ENCODE measurements at places on chromosomes 12 and 14.

- DNase-seq, result no peak
Observed at GRCh38 chr12:51836041-51836826, 12.3 kb downstream of the FIGNL2 start.

- DNase-seq, result no peak
Observed at GRCh38 chr14:99552572-99553216, 51.3 kb downstream of the CCDC85C start.

GRCh38 chr12:77938301-77938700 lies 107.6 kb downstream of the NAV3 start:
- no peak for DNase-seq

- peak; percentile 21 for DNase-seq
Observed at GRCh38 chr12:115075552-115076170, 391.7 kb upstream of the TBX3 start.

- DNase-seq, result no peak
Observed at GRCh38 chr14:34684578-34684977, 29.8 kb downstream of the CFL2 start.

DNA sequence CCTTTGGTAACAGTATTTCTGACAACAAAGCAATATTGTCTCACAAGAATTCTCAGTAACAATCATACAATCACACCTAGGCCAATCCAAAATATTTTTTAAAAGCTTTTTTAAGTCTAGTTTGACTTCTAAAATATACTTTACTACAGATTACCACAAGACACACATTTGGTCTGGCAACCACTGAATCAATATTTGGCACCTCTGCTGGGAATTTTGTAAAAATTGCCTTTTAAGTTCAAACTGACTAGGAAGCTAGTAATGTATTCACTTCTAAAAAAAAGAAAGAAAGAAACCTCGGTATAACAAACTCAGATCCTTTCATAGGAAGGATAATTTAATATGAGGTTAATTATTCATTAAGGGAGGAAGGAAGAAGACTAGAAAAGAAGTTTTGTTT lies 18.2 kb upstream of the ETV6 start:
- DNase-seq, result no peak

DNA sequence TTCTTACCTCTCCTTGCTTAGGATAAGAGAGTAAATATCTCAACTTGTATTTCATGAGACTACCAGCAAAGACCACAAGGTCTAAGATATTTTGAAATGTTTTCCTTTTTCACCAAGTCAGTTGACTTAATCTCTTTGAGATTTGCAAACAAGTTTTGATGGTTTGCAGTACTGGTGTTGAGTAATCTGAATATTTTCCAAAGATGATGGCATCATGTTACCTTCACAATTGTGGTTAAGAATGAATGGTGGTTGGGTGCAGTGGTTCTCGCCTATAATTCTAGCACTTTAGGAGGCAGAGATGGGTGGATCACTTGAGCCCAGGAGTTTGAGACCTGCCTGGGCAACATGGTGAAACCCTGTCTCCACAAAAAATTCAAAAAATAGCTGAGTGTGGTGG lies 225.7 kb downstream of the TMTC2 start:
- DNase-seq, result no peak

DNA sequence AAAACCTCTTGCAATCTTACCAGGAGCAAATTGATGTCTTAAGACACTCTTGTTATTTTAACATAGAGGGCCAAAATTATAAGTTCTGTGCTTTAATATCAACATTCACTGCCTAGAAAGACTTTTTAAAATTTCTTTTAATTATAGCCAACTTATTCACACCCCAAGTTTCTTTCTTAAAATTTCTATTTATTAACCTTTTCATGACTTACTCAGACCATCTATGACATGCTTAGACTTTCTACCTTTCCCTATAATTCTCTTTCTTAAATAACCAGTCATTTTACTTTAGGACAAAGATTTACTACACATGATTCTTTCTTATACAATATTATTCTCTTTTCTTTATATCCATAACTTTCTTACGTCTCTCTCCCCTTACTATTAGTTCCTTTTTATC lies 220.4 kb downstream of the NUBPL start:
- DNase-seq, result peak; percentile 30

GRCh38 chr14:68707482-68707881 lies 85.4 kb downstream of the ZFP36L1 start:
- no peak for DNase-seq

- DNase-seq, result no peak
Observed at GRCh38 chr12:1879633-1880032, 38.8 kb downstream of the CACNA2D4 start.

DNA sequence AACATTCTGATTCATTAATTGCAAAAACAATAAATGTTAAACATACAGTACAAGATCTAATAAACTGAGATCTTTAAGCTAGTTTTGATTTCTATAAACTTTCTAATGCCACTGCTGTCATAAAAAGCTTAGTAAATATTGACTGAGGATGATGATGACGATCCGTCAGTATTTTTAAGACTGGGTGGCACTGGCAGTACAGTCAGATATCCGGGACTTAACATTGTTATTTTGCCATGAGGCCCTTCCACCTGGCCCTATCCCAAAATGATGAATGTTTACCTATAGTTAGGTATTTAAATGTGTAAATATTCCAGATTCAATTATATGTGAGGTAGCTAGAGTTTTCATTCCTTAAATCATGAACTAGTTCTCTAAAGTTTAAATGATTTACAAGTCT lies 158.5 kb downstream of the FOXA1 start:
- no peak for DNase-seq

DNA sequence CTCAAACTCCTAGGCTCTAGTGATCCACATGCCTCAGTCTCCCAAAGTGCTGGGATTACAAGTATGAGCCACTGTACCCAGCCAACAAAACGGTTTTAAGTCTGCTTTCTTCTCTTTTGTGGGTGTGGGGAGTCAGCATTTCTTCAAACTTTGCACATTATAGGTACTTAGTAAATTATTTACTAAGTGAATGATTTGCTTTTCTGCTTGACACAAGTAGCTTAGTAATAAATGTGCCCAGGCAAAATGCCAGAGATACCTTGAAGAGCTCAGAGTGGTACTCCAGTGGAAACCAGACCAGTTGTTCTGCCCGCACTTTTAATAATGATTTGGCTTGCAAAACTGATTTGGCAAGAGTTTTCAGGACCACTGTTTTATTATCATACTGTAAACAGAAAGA lies 15.0 kb downstream of the DEPDC4 start:
- no peak for DNase-seq

GRCh38 chr14:105287249-105288102 lies 13.3 kb downstream of the BRF1 start:
- DNase-seq, result no peak

- no peak for DNase-seq
Observed at GRCh38 chr14:45246691-45247090, 6.3 kb downstream of the MIS18BP1 start.

DNA sequence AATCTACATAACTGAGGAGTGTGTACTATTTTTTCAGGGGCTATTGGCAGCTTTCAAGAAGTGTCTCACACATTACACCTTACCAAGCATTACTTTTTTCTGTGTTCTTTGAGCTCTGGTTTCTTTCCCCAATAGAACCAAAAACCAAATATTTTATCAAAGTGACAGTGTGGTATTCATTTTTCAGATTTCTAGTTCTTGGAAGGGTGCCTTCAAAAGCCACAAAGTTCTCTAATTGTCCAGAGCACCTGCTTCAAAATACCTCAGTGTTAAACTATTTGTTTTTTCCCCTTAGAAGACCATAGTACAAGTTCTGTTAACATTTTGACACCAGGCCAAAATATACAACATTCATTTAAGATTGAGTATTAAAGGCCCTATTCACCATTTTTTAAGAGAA lies 515.7 kb downstream of the ETNK1 start:
- DNase-seq, result peak; percentile 6

GRCh38 chr14:54251356-54251755 lies 145.5 kb upstream of the CDKN3 start:
- no peak for DNase-seq

DNA sequence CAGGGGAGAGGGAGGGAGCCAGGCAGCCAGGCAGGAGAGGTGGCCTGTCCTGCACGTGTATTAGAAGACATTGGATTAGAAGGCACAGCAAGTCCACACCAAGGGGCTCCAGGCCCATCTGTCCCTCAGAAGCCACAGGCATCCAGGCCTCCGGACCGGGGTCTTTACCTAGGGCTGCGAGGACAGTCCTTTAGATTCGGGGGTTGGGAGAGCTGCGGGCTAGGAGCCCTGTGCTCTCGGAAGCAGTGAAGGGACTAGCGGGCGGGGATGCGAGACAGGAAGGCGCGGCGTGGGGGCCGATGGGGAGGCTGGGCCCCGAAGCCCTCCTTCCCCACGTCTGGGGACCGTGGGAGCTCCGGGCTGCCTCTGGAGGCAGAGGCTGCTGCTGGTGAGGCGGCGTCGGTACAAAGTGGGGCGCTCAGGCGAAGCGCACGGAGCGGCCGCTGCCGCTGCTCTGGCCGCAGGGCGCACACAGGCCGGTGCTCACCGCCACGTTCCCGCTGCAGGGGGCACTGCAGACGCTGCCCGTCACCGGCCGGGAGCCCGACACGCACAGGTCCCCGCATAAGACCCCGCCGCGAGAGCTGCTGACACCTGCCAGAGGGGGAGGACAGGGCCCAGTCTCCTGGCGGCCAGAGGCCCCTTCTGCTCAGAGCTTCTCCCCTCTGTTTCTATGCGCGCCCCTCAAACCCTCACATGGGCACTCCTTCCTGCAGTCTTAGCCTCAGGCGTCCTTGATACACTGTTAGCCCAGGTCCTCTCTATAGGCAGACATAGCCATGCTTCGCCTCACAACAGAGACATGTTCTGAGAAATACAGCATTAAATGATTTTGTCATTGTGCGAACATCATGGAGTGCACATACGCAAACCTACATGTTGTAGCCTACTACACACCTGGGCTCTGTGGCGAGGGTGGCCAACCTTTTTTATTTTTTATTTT lies 17.3 kb downstream of the KRT7 start:
- no peak for DNase-seq

- DNase-seq, result no peak
Observed at GRCh38 chr12:102961466-102961855, 4.0 kb downstream of the ASCL1 start.

DNA sequence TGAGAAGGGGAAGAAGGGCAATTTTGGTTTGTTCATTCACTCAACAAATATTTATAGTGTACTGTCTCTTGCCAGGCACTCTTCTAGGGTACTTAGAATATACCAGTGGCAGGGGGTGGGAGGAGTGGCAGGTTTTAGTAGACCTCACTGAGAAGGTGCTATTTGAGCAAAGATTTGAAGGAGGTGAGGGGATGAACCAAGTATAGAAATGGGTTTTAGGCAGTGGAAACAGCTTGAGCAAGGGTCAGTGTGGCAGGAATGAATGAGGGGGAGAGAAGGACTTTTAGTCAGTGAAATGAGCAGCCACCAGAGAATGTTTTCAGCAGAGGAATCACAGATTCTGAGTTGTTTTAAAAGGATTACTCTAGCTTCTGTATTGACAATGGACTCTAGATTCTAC lies 2.3 kb downstream of the PRIM1 start:
- no peak for DNase-seq

DNA sequence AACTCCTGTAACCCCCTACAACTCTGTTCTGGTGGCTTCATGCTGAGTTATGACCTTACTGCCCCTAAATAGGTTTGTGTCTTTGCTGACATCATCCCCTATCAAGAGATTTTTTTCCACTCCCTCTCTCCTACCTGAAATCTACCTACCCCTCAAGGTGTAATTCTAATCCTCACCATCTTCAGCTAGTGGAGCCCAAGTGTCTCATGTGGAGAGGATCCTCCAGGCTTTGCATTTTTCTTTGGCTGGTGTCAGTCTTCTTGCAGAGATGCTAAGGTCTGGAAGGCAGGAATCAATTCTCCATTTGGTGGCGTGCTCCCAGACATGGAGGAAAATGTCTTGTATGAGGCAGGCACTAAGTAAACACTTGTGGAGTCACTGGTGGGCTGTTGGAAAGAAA lies 74.8 kb upstream of the PRMT8 start:
- DNase-seq, result no peak

GRCh38 chr12:81468206-81468605 lies 290.9 kb downstream of the PPFIA2 start:
- DNase-seq, result peak; percentile 7

GRCh38 chr12:113443030-113443539 lies 20.9 kb downstream of the SDSL start:
- DNase-seq, result peak; percentile 22

- no peak for DNase-seq
Observed at GRCh38 chr12:106409878-106410277, 52.3 kb downstream of the POLR3B start.

GRCh38 chr12:50518090-50518489 lies 13.3 kb downstream of the DIP2B start:
- DNase-seq, result no peak

GRCh38 chr12:6929466-6930452 lies 2.0 kb downstream of the ATN1 start:
- no peak for DNase-seq

- peak; percentile 45 for DNase-seq
Observed at GRCh38 chr14:77026930-77027537, 1.5 kb downstream of the IRF2BPL start.

GRCh38 chr14:49463146-49463545 lies 123.0 kb downstream of the RPS29 start:
- DNase-seq, result no peak

All from SJCRH30 (cell line).